GM10248 (cell line): ENCODE measurements at places on chromosomes 5 and 9.
A peak's percentile ranks its signal among the peaks of the same experiment; 100 is the strongest.

DNA sequence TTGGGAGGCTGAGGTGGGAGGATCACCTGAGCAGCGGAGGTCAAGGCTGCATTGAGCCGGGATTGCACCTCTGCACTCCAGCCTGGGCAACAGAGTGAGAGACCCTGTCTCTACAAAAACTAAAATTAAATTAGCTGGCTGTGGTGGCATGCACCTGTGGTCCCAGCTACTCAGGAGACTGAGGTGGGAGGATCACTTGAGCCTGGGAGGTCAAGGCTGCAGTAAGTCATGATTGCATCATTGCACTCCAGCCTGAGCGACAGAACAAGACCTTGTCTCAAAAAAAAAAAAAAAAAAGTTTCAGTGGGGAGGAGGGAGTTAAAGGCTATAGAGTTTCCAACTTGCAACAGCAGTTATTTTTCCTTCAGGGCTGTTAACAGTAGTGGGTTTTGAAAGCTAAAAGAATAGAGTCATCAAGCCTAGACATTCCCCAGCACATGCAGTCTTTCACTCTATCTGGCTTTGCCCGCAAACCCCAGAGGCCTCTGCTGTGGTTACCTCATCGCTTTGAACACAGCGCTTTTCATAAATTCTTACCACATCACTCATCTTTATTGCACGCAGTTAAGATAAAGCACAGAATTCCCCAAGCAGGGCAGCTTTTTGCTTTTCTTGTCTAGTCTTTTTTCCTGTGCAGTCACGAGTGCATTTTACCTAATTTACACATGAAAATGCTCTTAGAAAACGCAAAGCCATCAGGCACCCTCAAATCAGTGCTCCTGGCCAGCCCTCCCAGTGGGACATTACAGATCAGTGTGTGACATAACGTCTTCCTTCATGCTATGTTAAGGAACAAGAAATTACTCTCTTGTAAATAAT, 8.7 kb upstream of the SLC2A8 start:
- DNase-seq, result peak; percentile 70

DNA sequence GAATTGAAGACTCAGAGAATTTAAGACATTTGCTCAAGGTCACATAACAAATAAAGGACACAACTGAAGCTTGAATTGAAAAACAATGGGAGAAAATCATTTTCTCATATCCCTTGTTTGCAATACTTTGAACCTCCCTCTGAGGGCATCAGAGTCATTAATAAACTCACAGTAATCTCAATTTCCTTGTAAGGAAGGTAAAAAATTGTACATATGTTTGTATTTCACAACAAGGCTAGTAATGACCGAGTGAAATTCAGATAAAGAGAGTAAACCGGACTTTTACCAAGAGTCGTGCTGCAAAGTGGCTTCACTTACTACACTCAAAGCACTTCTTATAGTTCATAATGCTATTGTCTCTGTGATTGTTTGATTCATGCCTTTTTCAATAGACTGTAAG, 665.0 kb downstream of the NR2F1-AS1 start:
- no peak for DNase-seq

DNA sequence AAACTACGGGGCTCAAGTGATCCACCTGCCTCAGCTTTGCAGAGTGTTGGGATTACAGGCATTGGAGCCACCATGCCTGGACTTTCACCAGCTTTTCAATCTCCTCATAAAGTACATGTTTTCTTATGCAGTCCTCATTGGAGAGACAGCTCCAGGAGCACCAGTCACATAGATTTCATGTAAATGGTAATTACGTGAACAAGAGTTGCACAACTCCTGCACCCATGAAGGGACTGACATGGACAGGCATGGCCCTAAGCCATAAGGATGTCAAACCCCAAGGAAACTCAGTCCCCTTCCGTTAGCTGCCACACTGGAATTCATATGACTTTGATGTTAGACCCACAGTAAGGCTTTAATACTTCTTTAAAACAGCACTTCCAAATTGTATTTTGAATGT, 7.6 kb upstream of the ADGRV1 start:
- DNase-seq, result no peak

- no peak for DNase-seq
Observed at GRCh38 chr9:28270156-28270555, 696.9 kb upstream of the C9orf72 start.

DNA sequence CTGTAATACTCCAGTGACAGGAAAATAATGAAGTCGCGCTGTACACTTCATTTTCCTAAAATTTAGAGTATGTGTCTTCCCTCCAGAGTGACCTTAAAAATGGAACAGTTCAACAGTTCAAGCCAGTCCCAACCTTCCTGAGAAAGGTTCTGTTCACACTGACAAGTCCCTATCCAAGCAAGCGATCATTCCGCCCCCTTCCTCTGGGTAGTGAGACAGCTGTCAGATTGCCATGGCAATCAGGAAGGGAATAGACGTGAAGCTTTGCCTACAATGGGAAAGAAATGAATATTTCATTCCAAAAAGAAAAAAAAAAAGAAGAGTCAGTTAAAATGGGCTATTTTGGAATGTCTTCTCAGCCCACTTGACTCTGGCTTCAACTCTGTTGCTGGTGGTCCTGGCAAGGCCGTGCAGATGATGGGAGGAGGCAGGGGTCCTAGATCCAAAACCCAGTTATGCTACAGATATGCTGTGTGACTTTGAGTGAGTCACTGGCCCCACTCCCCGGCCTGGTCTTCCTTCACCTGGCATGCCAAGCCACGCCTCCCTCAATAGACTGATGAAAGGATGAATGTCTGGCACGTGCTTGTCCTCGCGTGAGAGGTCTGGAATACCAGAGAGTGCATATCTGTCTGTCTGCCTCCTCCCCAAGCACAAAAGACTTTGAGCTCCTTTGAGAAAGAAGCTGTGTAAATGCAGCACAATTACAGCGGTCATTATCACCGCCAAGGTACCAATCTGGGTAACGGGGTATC, 165.8 kb upstream of the WWC1 start:
- DNase-seq, result no peak

DNA sequence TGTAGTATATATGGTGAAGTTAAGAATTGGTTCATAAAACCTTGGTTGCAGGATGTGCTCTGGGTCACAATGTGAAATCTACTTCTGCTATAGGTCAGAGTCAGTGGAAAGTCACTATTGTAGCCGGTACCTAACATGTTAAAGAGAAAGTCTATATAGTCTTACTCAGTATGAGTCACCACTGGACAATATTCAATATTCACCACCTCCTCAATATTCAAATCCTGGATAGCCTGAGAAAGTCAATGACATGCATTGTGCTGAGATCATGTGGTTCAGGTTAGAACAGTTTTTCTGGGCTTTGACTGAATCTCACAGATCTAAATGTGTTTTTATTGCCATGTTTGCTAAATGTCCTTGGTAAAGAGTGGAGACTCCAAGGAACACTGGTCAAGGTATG, 108.8 kb downstream of the HMHB1 start:
- DNase-seq, result no peak

GRCh38 chr9:111454751-111455150, 29.4 kb downstream of the ECPAS start:
- DNase-seq, result no peak

- no peak for DNase-seq
Observed at GRCh38 chr5:27494887-27495286, 456.5 kb upstream of the CDH9 start.

DNA sequence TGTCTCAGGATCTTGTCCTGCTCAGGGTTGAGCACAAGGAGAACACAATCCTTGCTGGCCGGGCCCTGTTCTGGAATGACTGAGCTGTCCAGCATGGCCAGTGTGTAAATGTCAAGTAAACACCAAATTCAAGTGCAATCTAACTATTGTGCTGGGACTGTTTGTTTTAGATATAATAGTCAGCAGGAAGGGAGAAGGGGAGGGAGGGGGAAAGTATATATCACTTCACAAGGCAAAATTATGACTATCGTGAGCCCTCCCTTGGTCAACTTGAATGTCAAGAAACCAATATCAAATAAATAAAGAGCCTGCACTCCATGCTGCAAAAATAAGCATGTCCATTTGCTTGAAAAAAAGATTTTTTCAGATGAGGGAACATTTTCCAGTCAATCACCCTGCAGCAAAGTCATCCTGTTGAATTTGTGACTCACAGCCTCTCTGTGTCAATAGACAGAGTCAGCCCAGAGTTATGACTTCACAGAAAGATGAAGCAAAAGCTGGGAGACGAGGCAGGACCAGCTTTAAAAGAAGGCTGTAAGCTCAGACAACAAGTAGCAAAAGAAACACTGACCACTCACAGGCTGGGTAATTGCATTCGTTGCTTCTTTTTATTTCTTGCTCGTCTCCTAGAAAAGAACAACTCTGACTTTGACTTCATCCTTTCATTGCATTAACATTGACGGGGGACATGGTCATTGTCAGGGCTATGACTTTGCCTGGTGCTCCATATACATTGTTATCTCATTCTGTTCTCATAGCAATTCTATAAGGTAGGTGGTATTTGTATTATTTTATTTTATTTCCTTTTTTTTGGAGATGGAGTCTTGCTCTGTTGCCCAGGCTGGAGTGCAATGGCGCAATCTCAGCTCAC, 15.3 kb upstream of the KLF4 start:
- no peak for DNase-seq

- no peak for DNase-seq
Observed at GRCh38 chr9:106892632-106893031, 29.7 kb downstream of the ZNF462 start.

DNA sequence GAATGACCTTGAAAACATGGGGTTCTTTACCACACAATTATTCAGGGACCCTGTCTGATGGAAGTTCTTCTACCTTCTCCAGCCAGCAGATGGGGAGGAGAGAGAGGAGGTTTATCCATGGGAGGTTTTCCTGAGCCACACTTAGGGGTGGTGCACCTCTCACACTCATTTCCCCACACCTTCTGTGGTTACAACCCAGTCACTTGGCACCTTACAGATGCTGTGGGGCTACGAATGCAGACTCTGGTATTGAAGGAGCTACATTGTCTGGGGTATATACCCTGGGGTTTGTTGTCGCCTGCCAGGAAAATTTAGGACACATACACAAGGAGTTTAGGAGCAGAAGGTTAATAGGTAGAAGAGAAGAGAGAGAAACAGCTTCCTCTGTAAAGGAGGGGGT, 67.5 kb downstream of the F2RL2 start:
- no peak for DNase-seq

DNA sequence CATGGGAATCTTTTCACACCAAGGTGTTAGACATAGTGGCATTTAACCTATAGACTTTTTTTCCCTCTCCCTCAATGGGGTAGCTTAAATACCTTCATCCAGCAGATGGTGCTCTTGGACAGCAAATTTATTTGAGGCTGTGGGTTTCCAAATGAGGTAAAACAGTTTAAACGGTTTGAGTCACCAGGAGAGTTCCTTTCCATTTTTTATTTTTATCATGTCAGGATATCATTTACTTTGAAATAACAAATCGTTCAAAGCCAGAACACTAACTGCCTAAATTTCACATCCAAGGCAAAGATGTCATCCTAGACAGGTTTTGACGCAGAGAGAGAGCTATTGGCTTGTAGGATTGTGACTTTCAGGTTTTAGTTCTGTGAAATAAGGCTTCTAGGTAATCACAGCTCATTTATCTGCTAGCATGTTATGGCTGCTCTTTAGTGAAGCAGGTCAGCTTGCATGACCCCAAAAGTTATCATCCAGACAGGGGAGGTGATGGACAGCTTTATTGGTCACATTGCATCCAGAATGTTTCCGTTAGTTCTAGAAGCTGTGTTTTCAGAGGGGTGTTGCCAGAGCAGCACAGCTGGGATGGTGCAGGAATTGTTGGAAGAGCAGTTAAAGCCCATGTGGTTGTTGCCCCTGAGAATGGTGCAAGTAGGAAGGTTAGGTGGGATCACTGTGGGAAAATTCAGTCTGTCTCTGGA, 69.8 kb downstream of the KDM4C start:
- DNase-seq, result peak; percentile 53

- DNase-seq, result no peak
Observed at GRCh38 chr9:83266666-83267496, 203.9 kb upstream of the RASEF start.

DNA sequence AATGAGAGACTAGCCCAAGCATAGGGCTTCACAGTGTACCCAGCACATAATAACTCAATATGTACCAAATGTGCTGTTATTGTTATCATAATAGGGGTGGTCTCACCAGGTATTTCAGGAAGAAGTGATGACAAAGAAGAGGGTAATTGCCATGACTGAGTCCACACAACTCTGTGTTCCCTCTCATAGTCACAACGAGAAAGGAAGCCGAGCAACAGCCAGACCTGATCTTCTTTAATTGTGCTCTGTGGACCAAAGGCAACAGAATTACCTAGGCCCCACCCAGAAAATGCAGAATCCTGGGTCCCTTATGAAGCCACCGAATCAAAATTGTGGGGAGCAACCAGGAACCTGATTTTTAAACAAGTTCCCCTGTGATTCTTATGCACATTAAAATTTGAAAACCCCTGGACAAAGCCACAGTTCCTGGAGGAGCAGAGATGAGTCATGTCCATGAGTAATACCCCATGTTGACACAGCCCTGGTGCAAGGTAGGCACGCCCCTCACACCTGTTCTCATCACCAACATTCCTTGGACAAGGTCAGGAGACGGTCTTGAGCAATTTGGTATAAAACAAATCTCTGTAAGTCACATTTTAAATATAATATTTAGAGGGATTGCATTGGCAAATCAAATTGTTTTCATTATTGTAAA, 5.2 kb downstream of the FGF1 start:
- DNase-seq, result no peak

GRCh38 chr5:6686915-6687409, 26.3 kb upstream of the TENT4A start:
- DNase-seq, result no peak

DNA sequence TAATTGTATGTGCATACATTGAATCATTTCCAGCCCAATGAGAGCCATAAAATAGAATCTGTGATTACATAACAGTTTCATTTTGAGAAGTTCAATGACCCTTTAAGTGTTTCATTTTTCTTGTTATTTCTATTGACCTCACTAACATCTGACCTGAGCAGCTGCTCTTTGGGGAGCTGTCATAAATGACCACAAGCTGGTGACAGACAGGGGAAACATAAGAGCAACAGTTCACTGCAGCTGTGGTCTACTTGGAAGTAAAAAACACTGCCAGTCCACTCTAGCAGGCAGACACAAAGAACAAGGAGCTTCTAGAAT, 265.4 kb downstream of the DTWD2 start:
- DNase-seq, result no peak

DNA sequence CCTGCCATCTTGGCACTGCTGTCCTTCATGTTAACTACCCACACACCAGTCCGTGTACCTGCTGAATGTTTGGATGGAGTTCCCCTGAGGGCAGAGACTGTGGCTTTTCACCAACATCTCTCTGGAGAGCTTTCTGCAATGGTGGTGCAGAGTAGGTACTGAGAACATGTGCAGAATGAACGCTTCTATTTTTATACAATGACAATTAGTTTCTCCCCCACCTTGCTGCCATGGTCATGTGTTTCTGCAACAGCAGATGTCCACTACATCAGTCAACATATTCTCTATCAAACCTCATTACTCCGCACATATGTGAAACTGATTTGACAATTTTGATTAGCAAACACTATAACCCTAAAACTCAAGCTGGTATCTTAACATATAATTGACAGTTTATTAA, 14.5 kb downstream of the PTCH1 start:
- DNase-seq, result no peak
